Activated CD4-positive, CD25-positive, alpha-beta regulatory T cell (primary cell): ENCODE measurements at places on chromosomes 5 and 9.
A peak's percentile ranks its signal among the peaks of the same experiment; 100 is the strongest.

DNA sequence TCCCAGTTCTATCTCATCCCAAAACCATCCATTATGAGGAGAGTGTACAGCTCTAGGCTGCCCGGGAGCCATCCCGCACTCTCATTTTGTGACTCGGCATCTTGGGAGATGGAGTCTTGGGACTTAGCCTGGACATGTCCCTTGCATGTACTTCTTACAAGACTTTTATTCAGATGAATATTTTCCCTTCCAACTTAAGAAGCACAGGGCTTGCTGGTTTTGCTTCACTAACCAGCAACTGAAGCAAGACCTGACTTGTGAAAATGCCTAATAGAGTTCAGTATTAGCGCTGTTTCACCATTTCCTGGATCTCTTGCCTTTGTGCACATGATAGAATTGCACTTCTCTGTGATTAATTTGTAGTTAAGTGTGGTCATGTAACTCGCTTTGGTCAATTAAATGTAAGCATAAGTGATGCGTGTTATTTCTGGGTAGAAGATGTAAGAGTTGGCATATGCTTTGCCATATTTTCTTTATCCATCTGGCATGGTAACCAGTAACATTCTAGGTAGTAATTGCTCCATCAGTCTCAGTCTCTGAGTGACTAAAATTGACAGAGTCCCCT, 55.8 kb downstream of the PDCD1LG2 start:
- no peak for DNase-seq

DNA sequence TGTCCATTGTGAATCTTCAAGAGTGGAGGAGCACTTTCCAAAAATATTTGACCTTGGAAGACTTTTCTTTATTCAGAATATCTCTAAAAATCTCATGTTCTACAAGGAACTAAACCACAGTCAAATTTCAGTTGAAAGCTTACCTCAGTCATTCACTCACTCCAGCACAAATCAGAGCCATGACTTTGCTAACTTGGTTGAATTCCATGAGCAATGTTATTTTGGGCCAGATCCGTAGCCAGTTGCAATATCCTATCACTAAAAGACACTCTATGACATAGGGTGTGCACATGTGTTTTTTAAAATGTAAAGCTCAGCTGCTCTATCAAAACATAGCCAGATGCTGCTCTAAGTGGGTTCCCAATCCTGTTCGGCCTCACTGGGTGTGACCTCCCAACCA, 156.1 kb upstream of the ANKRD55 start:
- DNase-seq, result no peak

- no peak for DNase-seq
Observed at GRCh38 chr5:13601112-13601511, 343.4 kb downstream of the DNAH5 start.

- no peak for DNase-seq
Observed at GRCh38 chr9:108468364-108468763, 387.4 kb downstream of the ACTL7B start.

DNA sequence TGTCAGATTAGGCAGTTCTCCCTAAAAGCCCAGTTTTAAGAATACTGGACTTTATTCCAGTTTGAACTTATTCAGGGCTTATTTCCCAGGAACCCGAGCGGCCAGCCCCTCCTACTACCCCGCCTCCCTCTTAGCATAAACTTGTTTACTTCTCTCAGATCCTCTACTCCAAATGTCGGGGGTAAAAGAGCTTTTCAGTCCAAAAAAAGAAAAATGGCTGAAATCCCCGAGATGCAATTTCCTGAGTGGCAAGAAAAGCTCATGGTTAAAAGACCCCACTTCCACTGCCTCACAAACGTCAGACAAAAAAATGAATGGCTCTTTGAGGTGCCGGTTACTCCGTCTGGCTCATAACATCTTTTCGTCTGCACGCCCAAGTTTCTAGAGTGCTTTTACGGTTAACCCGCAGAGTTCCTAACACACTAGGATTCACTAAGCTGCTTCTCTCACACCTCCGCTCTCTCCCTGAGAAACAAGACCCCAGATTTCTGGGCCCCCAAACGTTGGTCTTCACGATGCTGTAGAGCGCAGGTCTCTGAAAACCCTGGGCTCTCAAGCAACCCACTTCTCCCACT, 402 bp downstream of the BRD8 start:
- no peak for DNase-seq

GRCh38 chr5:168357876-168358275, 66.4 kb downstream of the WWC1 start:
- DNase-seq, result no peak

DNA sequence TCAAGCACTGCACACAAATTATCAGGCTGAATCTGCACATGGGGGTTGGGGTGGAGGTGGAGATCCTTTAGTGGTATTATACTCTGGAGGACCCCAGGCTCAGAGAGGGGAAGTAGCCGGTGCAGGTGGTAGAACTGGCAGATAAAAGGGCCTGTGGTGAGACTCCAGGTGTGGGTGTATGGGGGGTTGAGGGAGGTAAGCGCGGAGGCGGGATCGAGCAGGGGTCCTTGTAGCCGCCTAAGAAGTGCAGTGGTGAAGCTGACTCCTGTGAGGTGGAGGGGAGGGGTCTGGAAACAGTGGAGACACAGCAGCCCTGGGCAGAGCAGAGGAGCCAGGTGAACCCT, 841 bp downstream of the ACSL6 start:
- no peak for DNase-seq

GRCh38 chr9:111842313-111842712, 47.6 kb upstream of the SHOC1 start:
- DNase-seq, result no peak

DNA sequence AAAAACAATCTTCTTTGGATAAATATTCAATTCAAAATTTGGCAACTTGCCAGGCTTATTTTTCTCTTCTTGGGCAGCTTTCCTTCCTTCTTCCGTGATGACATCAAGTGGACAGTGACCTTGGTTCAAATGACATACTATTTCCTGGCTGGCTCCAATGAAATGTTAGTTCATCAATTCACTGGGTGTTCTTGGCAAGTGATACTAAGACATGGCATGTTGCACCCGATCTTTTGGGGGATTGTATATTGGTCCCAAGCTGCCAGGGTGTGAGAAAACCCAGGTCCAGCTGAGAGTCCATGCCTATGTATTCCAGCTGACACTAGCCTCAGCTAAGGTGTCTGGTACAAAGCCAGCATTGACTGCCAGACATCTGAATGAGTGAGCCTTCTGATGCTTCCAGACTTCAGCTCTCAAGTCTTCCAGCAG, 252.9 kb downstream of the MAT2B start:
- no peak for DNase-seq

DNA sequence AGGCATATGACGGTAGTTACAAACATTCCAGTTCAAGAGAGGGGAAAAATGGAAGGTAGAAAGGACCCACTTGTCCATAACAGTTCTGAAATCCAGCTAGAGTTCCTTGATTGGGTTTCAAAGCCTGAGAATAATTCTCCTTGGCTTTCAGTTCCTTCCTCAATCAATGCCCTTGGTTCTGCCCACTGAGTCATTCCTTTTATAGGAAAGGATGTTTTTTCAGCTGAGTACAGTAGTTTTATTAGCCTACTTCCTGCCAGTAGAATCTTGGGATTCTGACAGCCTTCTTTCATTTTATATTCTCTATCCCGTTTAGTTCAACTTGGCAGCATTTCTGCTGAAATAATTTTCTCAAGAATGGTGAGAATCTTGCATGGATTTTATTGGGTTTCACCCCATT, 386.9 kb upstream of the SMC2 start:
- no peak for DNase-seq

- DNase-seq, result no peak
Observed at GRCh38 chr5:159878988-159879471, 37.3 kb upstream of the ADRA1B start.

GRCh38 chr9:133147412-133148198, 16.1 kb downstream of the GBGT1 start:
- DNase-seq, result peak; percentile 76
